Right renal cortex interstitium (tissue), 3 donors: ENCODE measurements at places on chromosomes 12 and 14.

- no peak for DNase-seq
These were observed 8.2 kb downstream of the ANG start for GRCh38 chr14:20696764-20697163.

- DNase-seq: no peak
These were observed 123.2 kb upstream of the FOXN3 start for GRCh38 chr14:89540009-89540829.

GRCh38 chr12:12613344-12613743 is 1.7 kb downstream of the CREBL2 start:
- DNase-seq: no peak

GRCh38 chr14:100082723-100083122 is 17.5 kb downstream of the EVL start:
- no peak for DNase-seq

DNA sequence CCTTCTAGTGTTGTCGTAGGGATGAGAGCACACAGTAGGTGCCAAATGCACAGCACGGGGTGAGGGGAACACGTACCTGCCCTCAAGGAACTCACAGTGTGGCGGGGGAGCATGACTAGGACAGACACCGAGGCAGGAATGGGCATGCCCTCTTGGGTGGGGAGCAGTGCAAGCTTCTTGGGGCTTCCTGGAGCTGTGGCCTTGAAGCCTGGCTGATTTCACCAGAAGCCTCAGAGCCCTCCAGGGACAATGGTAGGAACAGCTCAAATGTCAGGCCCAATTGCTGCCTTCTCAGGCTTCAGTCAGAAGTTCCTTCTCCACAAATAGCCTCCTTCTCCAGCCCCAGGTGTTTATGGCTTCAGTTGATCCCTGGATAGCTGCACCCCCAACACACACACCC is 43.4 kb downstream of the TEAD4 start:
- DNase-seq: no peak

- no peak for DNase-seq
These were observed 290.9 kb downstream of the PPFIA2 start for GRCh38 chr12:81468206-81468605.

DNA sequence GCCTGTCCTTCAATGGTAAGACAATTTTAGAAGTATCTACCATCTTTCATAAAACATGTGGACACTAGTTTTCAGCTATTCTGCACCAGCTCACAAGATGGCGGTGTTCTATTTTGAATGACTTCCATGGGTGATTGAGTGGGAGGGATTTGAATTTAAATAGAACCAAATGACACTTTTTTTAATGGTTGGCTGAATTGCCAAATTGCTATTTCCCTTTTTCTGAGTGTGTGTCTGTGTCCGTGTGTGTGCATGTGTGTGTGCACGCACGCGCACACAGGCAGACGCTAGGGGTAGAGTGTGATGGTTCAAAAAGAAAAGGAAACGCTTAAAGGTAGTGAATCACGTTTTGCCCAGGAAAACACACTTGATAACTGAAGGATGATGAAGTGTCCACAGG is 362.6 kb downstream of the DAD1 start:
- DNase-seq: no peak

GRCh38 chr14:61329478-61330051 is 8.2 kb downstream of the PRKCH start:
- no peak for DNase-seq
